Jurkat, Clone E6-1 (cell line): ENCODE measurements at places on chromosomes 6 and 20.

GRCh38 chr6:44044154-44044539 is 83.1 kb downstream of the MRPL14 start:
- no peak for DNase-seq

DNA sequence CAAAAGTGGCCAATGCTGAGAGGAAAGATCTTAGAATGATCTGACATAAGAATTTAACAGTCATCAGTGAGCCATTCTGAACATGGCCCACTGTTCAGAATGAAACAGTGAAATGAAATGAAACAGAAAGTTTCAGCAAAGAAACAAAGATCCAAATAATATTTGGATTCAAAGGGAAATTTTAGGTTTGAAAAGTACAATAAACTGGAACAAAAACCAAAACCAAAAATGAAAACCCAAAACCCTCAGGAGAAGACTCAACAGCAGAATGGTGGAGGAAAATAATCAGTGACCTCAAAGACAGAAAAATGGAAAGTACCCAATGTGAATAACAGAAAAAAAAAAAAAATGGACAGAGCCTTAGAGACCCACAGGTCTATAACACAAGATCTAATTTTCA is 66.1 kb upstream of the EMILIN3 start:
- DNase-seq = no peak

GRCh38 chr6:47729457-47729856 is 31.1 kb downstream of the ADGRF4 start:
- no peak for DNase-seq

- no peak for DNase-seq
Observed at GRCh38 chr6:167235005-167235404, 56.1 kb upstream of the UNC93A start.

GRCh38 chr6:41967312-41968287 is 26.0 kb upstream of the CCND3 start:
- no peak for DNase-seq

DNA sequence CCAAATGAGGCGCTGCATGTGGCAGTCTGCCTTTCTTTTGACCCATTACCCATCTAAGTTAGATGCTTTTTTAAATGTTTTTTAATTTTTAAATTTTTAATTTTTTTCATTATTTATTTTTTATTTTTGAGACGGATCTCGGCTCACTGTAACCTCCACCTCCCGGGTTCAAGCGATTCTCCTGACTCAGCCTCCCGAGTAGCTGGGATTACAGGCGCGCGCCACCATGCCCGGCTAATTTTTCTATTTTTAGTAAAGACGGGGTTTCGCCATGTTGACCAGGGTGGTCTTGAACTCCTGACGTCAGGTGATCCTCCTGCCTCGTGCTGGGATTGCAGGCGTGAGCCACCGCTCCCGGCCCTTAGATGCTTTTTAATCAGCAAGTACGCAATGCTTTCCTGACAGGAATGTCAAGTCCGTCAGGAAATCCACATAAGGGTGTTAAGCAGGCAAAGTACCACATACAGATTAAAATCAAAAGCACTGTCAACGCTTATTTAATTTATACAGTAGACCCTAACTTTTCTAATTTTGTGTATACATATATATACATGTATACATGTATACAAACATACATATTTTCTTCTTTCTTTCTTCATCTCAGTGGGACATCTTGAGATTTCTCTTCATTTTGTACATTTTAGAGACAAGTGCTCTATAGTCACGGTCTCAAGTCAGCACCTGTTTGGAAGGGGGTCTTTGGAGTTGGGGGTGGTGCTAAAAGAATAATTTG is 995 bp upstream of the GSTA4 start:
- DNase-seq = peak; percentile 68

GRCh38 chr6:13766201-13766634 is 48.1 kb downstream of the MCUR1 start:
- DNase-seq = peak; percentile 73

- DNase-seq = no peak
Observed at GRCh38 chr6:7535498-7535897, 6.0 kb upstream of the DSP start.

GRCh38 chr20:10783707-10784553 is 110.1 kb upstream of the JAG1 start:
- DNase-seq = no peak

GRCh38 chr20:50484271-50484976 is 25.8 kb upstream of the PTPN1 start:
- DNase-seq = no peak

DNA sequence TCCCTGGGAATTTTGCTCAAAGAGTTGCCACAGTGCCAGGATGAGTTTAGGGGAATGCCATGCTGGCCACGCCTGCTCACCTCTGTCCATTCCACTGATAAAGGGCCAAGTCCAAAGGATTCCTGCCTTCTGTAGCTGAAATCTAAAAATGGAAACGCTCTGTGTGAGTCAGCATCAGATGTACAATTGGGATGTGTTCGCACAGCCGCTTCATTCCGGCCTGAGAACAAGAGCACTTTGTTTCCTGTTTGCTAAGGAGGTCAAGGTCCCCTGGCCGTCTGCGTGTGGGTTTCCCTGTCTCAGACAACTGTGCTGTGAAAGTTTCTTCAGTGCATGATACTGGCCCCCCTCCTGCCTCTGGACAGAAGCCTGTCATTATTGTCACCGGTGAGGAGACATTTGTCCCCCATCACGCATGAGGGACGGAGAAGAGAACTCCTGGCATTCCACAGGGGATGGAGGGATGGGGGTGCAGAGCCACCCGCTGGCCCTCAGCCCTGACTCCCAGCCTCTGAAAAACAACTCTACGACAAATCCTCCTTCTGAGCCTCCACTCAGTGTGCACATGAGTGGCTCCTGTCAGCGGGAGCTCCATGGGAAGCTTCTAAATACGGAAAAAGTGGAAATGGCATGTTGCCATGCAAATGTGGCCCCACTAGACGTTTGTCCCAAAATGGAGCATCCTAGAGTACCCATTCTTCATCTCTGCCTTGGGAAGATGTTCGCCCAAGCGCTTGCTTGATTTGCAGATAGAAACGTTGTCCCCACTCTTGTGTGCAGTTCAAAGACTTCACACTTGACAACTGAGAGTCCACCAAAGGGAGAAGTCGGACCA is 143.5 kb upstream of the AFDN start:
- no peak for DNase-seq

- DNase-seq = no peak
Observed at GRCh38 chr6:3725145-3726047, 26.1 kb downstream of the PXDC1 start.

DNA sequence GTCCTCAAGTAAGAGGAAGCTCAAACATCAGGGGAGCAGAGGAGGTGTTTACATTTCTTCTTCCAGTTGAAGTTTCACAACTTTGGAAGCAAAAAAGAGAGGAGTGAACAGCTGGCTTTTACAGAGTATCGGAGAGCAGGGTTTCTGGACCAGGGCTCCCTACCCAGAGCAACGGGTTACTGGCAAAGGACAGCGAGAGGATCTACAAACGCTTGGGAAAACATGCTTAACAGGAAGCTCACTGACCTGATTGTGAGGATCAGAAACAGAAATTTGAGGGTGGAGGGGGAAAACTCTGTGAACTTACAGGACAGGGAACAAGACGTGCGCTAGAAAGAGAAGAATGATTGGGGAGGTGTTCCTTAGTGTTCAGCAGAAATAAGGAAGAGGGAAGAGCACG is 85.7 kb upstream of the TAB2 start:
- no peak for DNase-seq

- DNase-seq = no peak
Observed at GRCh38 chr6:169185011-169185521, 68.6 kb downstream of the THBS2 start.

GRCh38 chr20:32458837-32459220 is 100.7 kb downstream of the ASXL1 start:
- DNase-seq = no peak

DNA sequence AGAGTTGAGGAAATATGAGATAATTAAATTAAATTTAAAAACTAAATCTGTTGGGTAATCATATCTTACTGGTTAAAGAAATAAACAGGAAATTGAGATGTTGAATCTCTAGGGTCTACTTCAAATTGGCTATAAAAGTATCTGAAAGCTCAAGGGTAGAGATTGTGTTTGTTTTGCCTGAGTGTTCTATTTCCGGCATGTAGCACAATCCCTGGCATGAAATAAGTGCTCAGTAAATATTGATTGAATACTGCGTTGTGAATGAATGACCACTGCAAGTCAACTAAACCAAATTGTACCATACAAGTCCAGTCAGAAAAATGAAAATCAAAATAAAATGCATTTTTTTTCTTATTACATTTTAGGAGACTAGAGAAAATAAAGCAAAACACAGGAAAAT is 709.8 kb downstream of the EPM2A start:
- no peak for DNase-seq

- no peak for DNase-seq
Observed at GRCh38 chr6:136466777-136467176, 83.4 kb downstream of the MAP7 start.

- DNase-seq = no peak
Observed at GRCh38 chr20:3209946-3210317, 634 bp downstream of the ITPA start.

- no peak for DNase-seq
Observed at GRCh38 chr6:33794910-33795623, 6.1 kb upstream of the LEMD2 start.

DNA sequence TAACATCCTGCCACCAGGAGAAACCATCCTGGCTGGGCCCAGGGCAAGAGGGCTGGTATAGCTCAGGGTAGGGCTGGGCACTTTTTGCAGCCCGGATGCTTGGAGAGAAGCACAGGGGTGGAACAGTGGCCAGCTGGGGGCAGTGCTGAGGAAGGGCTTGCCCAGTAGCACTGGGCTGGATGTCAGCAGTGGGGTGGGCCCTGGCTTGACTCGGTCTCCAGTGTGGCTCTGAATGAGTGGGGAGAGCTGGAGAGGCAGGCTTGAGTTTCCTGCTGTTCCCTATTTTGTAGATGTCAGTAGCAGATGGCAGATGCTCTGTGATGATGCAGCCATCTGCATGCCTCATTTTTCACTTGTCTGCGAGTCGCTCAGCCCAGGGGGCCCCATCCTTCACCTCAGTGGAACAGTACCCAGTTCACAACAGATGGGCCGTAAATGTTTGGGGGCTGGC is 56.3 kb upstream of the TULP1 start:
- no peak for DNase-seq

GRCh38 chr6:46002264-46002663 is 13.4 kb downstream of the CLIC5 start:
- no peak for DNase-seq
